ENCODE measurements at places on chromosomes 2 and 18. TPM values are rescaled to one million over a fixed set of nuclear protein-coding genes. Genes with fewer than 3 reads are reported as not detected.
A peak's percentile ranks its signal among the peaks of the same experiment; 100 is the strongest.

The CROCC2 gene
- not detected for total RNA-seq

DNA sequence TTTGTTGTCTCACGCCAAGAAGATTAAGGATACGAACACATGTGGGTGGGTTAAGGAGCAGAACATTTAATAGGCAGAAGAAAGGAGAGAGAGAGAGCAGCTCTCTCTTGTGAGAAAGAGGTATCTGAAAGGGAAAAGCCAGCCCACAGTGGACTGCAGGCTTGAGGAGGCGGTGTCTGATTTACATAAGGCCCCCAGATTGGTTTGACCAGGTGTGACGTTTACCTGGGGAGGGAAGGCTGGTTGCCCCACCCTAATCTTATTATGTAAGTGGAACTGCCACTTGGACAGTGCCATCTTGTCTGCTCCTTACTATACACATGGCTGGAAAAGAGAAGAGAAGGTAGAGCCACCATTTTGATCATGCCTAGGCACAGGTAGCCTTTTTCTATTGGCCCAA, 189.2 kb downstream of the NCK2 start:
- DNase-seq, result no peak

DNA sequence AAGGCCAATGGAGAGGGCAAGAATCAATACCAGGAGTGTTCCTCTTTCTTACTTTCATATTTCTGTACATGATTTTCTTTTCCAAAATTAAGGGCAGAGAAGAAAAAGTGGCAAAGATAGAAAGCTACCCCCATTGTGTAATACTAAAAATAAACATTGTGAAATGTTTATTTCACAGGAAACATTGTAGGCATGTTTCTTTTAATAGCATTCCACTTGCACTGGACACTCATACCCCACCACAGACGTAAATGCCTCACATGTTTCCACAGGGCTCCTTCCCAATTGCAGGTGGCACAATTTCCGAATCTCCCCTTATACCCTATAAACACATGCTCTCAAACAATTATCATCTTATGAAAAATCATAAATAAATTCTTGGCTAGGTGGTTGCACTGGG, 645.1 kb upstream of the SETBP1 start:
- DNase-seq, result no peak

The SPDYA gene
- total RNA-seq, result 0.79 TPM

DNA sequence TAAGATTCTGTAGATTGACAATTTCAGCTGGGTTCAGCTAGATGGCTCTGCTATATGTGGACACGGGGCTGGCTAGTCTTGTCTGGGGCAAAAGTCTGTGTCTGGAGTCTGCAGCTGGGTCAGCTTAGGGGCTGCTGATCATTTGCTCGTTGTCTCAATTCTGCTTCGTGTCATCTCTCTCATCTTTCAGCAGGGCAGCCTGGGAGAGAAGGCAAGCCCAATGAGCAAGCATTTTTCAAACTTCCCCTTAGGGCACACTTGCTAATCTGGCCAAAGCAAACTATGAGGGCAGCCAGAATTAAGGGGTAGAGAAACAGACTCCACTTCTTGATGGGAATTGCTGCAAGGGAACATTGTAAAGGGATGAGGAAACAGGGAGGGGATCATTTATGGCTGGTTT, 462.6 kb downstream of the SLC4A3 start:
- DNase-seq, result no peak

DNA sequence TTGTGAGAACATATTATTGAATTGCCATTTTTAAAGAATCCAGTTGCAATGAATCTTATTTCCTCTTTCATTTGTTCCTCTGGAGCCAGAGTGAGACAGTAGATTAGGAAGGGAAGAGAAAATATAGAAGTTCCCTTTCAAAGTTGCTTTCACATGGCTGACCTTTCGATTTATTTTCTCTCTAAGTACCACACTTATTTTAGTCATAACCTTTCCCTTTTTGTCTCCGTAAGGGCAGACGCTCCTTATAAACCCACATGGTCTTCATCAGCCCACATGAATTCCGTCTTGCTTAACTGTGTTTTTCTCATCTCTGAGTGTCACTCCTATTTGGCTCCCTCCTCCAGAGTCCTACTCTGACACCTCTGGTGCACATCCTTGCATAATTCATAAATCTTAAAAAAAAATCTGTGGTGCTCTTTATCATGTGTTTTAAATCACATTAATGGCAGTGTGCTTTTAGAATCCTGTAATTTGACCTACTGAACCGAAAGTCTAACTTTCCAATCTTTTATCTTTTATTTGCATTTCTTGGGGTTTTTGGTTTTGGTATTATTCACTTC, 38.5 kb upstream of the ZNF396 start:
- DNase-seq, result no peak

The RASGRP3 gene
- 15.7 TPM for total RNA-seq

- no peak for DNase-seq
Measured at GRCh38 chr18:58522132-58522531, 106.8 kb downstream of the ALPK2 start.

DNA sequence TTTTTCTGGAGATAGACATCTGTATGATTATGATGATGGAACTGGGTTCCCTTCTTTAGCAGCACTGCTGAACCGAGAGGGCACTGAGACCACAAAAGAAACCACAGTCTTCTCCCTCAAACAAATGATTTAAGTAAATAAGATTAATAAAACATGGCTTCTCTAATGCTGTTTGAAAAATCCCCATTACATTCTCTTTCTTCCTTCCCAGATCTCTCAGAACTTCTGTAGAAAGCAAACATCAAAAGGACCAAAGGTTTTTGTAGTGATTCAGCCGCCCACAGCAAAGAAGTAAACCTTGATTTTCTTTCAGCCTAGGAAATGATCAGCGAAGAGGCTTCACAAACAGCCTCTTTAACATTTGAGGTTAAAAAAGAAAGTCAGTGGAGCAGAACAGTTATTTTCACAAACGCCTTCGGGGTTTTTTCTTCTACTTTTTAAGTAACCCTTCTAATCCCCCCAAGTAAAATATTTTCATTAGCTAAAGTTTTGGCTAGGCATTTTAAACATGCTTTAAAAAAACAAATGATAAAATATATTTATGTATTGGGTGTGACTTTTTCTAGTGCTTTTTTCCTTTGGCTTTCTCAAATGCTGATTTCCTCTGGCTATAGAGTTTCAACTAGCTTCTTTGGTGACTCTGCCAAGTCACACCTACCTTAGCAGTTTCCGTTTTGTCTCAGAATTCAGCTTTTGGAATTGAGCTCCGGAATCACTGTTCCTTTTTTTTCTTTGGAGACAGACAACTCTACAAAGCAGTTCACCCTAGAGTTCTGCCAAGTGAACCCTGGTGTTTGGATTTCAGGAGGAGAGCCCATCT, 89.6 kb downstream of the UPP2 start:
- no peak for DNase-seq

The CENPA gene
- 28.3 TPM for total RNA-seq

The MYO7B gene
- total RNA-seq, result 1.5 TPM

- no peak for DNase-seq
Measured at GRCh38 chr2:98664323-98664722, 55.9 kb downstream of the UNC50 start.

The C1QL2 gene
- not detected for total RNA-seq

DNA sequence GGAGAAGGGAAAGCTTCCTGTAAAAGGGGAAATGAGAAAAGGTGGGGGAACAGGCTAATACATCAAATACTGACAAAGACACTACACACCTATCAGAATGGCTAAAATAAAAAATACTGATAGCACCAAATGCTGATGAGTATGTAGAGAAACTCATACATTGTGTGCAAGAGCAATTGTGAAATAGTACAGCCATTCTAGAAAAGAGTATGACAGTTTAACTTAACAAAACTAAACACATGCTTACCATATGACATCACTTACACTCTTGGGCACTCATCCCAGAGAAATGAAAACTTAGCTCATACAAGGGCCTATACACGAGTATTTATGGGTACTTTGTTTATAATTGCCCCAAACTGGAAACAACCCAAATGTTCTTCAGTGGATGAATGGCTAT, 53.4 kb downstream of the ZNF638 start:
- DNase-seq, result no peak

DNA sequence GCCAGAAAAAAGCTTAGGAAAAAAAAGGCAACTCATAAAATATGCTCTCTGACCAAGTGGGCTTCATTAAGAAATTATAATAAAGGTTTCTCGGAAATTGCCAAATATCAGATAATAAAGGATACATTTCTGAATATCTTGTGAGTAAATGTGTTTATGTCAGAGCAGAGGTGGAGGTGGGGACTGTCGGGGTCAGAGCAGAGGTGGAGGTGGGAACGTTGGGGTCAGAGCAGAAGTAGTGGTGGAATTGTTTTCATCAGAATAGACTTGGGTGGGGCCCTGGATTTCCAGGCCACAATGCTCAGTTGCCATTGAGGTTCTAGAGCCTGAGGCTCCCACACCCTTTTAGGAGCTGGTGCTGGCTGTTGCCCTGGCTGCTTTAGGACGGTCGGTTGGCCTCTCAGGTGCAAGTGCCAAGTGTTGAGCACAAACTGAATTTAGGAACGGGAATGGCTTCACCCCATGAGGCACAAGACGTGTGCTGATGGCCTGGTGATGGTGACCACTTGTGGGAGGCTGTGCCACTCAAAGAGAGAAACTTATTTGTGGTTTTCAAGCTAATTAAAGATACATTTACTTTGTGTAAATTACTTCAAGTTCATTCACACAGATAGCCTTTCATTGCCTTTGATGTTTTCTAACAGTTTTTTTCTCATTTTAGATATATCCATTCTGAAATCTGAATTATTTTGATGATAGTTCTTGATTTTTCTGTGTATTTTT, 131.5 kb downstream of the ATP9B start:
- no peak for DNase-seq

DNA sequence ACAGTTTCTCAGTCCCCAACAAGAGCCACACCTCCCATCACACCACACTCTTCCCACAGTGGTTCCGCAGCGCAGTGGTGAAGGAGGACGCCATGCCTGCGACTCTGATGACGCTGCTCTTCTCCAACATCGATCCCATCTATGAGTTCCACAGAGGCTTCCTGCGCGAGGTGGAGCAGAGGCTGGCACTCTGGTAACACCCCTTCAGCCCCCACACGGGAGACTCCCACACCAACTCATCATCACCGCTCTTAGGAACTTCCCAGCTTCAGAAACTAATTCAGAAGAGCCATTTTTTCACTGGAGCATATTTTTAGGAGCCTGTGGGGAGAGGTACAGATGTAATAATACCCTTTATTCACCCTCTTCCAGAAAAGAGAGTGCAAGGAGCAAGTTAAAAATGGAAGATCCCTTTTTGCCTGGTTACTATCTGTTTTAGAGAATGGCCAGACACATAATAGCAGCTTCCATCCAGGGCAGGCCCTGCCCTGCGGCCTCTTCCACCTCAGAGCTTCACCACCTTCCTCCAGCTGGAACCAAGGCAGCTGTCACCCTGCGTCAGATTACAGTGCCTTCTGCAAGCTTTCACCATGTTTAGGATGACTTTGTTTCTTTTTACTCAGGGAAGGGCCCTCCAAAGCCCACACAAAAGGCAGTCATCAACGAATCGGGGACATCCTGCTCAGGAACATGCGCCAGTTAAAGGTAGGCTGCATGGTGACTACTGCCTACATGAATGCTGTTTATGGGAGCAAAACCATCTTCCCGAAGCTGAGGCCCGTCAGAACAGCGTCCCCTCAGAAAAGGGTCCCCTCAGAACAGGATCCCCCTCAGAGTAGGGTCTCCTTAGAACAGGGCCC, 44.9 kb downstream of the STK25 start:
- DNase-seq, result no peak

The PDE6D gene
- 22.1 TPM for total RNA-seq

DNA sequence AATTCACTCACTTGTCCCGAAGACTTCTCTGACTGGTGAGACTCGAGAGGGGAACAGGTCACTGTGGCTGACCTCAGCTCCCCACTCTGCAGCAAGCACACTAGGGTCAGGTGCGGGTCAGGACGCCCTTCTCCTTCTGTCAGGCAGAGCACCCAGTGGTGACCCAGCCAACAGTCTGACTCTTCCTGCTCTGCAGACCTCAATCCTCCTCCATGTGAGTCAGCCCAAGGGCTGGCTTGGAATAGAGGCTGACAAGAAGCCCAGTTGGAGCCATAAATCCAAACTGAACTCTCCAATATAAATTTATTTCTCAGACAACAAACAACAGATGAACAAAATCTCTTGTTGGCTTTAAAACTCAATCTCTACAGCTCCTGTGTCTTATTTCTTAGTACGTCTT, 253.1 kb downstream of the SH3BP4 start:
- DNase-seq, result no peak

DNA sequence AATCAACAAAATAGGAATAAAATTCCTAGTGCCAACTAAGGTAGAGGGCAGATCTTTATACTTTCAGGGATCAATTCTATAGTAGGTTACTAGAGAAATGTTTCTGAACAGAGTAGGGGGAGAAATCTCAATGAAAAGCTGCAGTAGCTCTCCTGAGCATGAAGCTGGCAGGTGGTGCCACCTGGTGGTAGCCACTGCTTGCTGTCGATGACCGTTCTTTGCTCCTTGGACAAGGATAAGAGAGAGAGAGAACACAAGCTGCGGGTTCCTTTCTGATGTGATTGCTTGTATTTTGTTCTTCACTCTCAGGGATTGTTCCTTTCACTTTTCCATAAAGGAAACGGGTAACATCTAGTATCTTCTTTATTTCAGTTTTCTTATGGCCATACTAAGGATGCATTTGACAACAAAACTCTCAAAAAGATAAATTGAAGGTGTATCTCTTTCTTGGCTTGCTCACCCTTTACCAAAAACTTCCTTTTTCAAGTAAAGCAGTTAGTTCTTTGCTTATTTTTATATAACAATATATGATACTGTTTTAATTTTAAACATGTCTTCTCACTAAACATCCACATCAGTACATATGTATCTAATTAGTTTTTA, 18.6 kb upstream of the MRPL19 start:
- DNase-seq, result peak; percentile 36

DNA sequence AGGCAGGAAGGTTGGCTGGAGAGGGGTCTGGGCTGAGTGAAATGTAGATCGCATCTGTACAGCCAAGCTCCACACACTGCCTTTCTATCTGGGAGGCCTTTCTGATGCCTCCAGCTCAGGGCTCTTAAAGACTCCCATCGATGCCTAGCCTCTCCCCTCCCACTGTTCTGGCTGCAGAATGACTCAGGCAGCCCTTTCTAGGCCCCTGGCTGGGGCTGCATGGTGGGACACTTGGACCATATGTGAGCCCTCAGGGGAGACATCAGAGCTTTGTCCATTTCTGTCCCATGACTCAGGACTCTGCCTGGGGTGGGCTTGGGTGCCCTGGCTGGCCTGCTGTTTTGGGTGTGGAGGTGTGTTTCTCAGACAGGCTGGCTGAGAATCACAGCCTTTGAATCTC, 101.3 kb downstream of the CELF4 start:
- no peak for DNase-seq

DNA sequence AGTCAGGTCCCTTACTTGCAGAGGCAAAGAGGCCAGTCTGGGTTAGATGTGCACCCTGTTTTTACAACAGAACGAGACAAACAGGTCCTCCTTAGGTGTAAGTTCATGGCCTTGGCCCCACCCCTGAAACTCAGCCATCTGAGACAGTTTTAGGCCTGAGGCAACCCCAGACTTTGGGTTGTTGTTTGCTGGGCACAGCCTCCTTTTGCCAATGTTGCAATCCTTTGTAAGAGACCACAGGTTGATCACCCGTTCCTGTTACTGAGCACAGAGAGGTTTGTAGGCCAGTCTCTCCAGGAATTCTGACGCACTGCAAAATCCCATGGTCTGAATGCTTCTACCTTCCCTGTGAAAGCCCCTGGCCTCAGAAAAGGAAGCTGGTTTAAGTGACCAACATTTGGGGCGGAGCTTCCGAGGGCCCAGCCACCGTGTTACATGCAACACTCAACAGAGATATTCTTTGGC, 15.5 kb upstream of the IL1RN start:
- no peak for DNase-seq

Data from pulmonary artery endothelial cell (primary cell).